ENCODE measurements at places on chromosomes 7 and 10.
A peak's percentile ranks its signal among the peaks of the same experiment; 100 is the strongest.

DNA sequence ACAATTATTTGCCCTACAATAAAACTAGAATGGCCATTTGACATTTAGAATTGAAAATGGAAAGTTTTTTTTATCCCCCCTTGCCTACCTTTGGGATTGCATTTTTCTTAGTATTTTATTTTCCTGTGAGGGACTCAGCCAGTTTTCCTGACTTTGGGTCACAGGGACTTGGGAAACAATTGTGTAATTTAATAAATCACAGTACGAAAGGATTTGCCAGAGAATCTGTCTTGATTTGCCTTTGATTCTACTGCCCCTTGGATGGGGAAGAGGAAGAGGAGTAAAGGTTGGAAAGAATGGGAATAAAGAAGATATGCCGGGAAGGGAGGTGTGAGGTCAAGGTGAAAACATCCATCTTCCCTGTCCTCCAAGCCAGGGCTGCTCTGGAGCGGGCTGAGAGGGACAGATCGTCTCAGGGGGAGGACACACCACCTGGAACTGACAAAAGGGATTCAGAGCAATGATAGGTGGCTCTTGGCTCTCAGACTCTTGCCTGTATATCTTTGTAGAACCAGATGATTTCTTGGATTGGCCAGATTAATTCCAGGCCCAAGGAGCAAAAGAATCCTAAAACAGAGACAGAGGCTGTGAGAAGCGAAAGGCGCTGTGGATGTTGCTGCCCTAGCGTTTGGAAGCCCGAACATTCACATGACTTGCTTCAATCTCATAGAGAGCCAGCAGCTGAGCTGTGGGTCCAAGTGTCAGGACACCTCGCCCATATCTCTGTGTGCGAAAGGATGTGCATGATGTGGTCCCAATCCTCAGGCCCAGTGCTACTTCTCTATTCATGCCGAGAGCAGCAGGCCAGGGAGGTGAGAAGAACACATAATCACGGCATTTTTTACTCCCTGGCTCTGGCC, 50.3 kb upstream of the ZEB1 start:
- H3K4me1 ChIP-seq: no peaks in the 10 kb centered on the region
- no peaks in the 10 kb centered on the region for H3K36me3 ChIP-seq
- H3K27me3 ChIP-seq: no peaks in the 10 kb centered on the region
- no peak for DNase-seq

- H3K27me3 ChIP-seq: no peaks in the 10 kb centered on the region
- no peak overlapping the region for H3K4me3 ChIP-seq
- H3K27ac ChIP-seq: no peak overlapping the region
- no peaks in the 10 kb centered on the region for H3K4me1 ChIP-seq
- no peaks in the 10 kb centered on the region for H3K36me3 ChIP-seq
- no peak for DNase-seq
Observed at GRCh38 chr10:119461923-119462322, 80.6 kb downstream of the RGS10 start.

- DNase-seq: no peak
- H3K36me3 ChIP-seq: no peaks in the 10 kb centered on the region
- H3K27me3 ChIP-seq: no peaks in the 10 kb centered on the region
- no peak overlapping the region for H3K27ac ChIP-seq
Observed at GRCh38 chr7:271266-272107, 18.5 kb upstream of the FOXL3 start.

DNA sequence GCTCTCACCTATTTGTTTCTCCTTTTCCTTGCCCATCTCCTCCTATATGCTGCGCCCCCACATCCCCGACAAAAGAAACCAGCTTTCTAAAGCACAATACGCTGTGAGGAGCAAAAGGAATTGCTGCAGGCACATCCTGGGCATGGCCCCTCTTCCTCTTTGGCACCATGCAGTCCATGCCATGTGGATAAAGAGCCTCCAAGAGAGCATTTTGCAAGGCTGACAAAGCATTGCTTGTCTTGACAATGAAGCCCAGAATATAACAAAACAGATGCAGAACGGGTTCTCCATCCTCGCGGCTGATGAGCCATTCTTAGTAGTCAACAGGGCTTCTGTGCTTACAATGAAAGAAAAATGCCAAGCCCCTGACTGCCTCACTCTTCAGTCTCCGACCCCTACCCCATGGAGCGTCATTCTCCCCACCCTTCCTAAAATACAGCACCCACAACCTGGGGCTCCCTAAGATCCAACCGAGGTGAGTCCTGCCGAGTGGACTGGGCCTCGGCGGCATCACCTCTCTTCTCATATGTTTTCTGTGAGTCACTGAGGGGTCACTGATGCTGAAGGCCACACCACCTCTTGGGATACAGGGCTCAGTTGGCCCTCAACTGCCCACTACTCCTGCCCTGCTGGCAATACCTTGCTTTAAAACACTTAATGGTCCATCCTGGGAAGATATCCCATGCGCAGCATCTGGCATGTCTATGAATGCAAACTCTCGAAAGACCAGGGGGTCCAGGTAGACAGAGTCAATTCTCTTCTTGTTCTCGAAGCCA, 47.5 kb downstream of the GSDME start:
- no peak overlapping the region for H3K4me3 ChIP-seq
- H3K27ac ChIP-seq: no peak overlapping the region
- H3K36me3 ChIP-seq: no peaks in the 10 kb centered on the region
- DNase-seq: no peak
- no peaks in the 10 kb centered on the region for H3K4me1 ChIP-seq

GRCh38 chr10:29604291-29604825, 30.4 kb downstream of the SVIL start:
- no peak overlapping the region for H3K27ac ChIP-seq
- no peaks in the 10 kb centered on the region for H3K4me1 ChIP-seq
- no peaks in the 10 kb centered on the region for H3K36me3 ChIP-seq
- no peak overlapping the region for H3K4me3 ChIP-seq
- no peak for DNase-seq

- no peak overlapping the region for H3K27ac ChIP-seq
- no peaks in the 10 kb centered on the region for H3K4me1 ChIP-seq
- no peaks in the 10 kb centered on the region for H3K36me3 ChIP-seq
Observed at GRCh38 chr10:10010397-10010796, 1007.3 kb upstream of the CELF2 start.

DNA sequence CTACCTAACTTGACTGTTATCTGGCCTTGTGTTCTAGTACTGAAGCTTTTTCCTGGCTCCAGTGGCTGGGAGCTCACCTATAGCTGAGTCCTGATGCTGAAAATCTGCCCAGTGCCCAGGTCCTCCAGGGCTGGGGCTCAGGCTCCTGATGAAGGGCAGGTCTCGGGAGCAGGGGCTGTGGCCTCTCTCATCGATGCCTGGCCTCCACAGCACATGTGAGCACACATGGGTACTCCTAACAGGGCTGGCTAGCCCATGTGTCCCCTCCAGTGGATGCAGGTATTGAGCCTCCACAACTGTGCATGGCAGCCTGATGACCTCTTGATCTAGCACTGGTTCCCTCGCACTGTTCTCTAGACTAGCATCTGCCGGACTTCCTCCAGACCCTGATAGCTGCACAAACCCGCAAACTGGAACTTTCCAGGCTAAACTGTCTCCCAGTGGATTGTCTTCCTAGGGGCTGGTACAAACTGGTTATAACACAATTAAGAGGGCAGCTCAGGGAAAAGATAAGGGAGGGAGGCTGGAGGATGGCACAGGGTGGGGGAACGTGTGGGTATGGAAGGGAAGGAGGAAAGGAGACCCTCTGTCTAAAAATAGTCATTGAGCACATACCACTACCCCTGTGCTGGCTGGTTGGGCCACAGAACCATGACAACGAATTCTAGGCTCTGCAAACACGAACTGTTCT, 35.1 kb downstream of the PLAC9 start:
- H3K4me3 ChIP-seq: no peak overlapping the region
- no peaks in the 10 kb centered on the region for H3K36me3 ChIP-seq
- no peak for DNase-seq

- no peaks in the 10 kb centered on the region for H3K36me3 ChIP-seq
- no peak overlapping the region for H3K4me3 ChIP-seq
- no peak for DNase-seq
- peaks cover 14% of the 10 kb centered on the region for H3K4me1 ChIP-seq
- no peaks in the 10 kb centered on the region for H3K27me3 ChIP-seq
- H3K27ac ChIP-seq: no peak overlapping the region
Observed at GRCh38 chr10:95335933-95336699, 45.3 kb upstream of the PDLIM1 start.

- H3K36me3 ChIP-seq: no peaks in the 10 kb centered on the region
- H3K27ac ChIP-seq: no peak overlapping the region
- no peaks in the 10 kb centered on the region for H3K27me3 ChIP-seq
- H3K4me1 ChIP-seq: no peaks in the 10 kb centered on the region
- no peak for DNase-seq
Observed at GRCh38 chr10:60222047-60222446, 167.6 kb downstream of the ANK3 start.

- H3K36me3 ChIP-seq: no peaks in the 10 kb centered on the region
- no peaks in the 10 kb centered on the region for H3K4me1 ChIP-seq
- no peak overlapping the region for H3K27ac ChIP-seq
- no peak overlapping the region for H3K4me3 ChIP-seq
- DNase-seq: no peak
Observed at GRCh38 chr7:50466815-50467585, 16.9 kb upstream of the FIGNL1 start.

DNA sequence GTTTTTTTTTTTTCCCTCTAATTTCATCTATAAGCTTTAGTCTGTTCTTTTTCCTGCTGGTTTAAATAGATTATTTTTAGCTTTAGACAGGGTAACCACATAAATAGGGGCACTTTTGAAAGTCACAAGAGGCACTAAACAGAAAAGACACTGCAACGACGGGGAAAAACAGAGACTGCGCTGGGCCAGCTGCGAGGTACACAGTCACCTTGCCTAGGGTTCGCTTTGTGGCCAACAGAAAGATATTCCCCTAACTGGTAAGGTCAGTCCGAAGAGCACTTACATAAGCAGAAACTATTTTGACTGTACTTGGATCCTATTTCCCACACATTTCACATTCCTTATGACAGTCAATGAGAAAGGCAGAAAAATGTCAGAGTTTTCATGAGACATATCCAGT, 175.6 kb upstream of the PHF14 start:
- no peak for DNase-seq
- no peak overlapping the region for H3K4me3 ChIP-seq
- H3K27ac ChIP-seq: no peak overlapping the region
- no peaks in the 10 kb centered on the region for H3K27me3 ChIP-seq
- no peaks in the 10 kb centered on the region for H3K36me3 ChIP-seq
- H3K4me1 ChIP-seq: no peaks in the 10 kb centered on the region

- no peak overlapping the region for H3K27ac ChIP-seq
- DNase-seq: no peak
- H3K27me3 ChIP-seq: no peaks in the 10 kb centered on the region
- H3K4me3 ChIP-seq: no peak overlapping the region
Observed at GRCh38 chr10:69104994-69105790, 17.3 kb downstream of the SRGN start.

- no peak overlapping the region for H3K4me3 ChIP-seq
- no peaks in the 10 kb centered on the region for H3K4me1 ChIP-seq
- H3K36me3 ChIP-seq: no peaks in the 10 kb centered on the region
- no peak overlapping the region for H3K27ac ChIP-seq
- DNase-seq: no peak
- no peaks in the 10 kb centered on the region for H3K27me3 ChIP-seq
Observed at GRCh38 chr7:30937416-30937815, 25.8 kb downstream of the AQP1 start.

GRCh38 chr10:99467236-99467999, 37.0 kb upstream of the GOT1 start:
- no peaks in the 10 kb centered on the region for H3K4me1 ChIP-seq
- DNase-seq: peak; percentile 33
- H3K4me3 ChIP-seq: no peak overlapping the region
- no peaks in the 10 kb centered on the region for H3K36me3 ChIP-seq
- no peaks in the 10 kb centered on the region for H3K27me3 ChIP-seq

DNA sequence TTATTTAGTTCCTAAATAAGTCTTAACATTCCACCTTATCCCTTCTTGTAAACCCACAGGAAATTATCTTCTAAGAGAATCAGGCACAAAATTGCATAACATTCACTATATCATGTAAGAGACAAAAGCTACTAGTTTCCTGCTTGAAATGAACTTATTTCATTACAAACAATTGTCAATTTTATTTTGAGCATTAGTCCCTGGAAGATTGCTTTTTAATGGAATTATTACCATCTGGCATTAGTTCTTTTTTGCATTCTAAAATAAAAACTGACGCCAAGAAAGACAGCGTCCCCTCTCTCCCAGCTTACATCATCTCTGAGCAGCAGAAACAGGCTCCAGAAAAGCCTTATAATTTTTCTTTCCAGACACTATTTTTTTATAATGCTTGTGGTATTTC, 121.8 kb downstream of the NOC3L start:
- no peak for DNase-seq
- no peaks in the 10 kb centered on the region for H3K4me1 ChIP-seq
- no peaks in the 10 kb centered on the region for H3K27me3 ChIP-seq
- H3K36me3 ChIP-seq: no peaks in the 10 kb centered on the region

DNA sequence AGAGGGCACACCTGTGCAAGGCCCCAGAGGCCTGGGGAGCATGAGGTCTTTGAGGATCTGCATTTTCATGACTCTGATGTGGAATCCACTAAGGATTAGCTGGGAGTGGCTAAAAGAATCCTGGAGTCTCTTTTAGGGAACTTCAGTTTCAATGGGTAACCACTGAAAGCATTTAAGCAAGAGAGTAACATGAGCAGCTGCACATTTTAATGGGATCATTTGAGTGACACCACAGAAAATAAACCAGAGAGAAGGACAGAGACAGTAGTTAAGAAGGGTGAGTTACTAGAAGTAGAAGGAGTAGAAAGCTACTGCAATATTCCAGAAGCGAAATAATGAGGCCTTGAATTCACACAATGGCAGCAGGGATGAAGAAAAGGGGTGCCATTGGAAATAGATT, 5.2 kb downstream of the GOT1 start:
- no peaks in the 10 kb centered on the region for H3K27me3 ChIP-seq
- peaks cover 2% of the 10 kb centered on the region for H3K4me1 ChIP-seq
- DNase-seq: no peak
- no peak overlapping the region for H3K27ac ChIP-seq
- H3K36me3 ChIP-seq: no peaks in the 10 kb centered on the region
